ENCODE measurements at places on chromosomes 12 and 14.
A peak's percentile ranks its signal among the peaks of the same experiment; 100 is the strongest.

- DNase-seq = no peak
Observed at GRCh38 chr12:81866081-81866480, 106.9 kb upstream of the PPFIA2 start.

GRCh38 chr12:57894399-57895292 is 46.7 kb upstream of the ATP23 start:
- DNase-seq = no peak

DNA sequence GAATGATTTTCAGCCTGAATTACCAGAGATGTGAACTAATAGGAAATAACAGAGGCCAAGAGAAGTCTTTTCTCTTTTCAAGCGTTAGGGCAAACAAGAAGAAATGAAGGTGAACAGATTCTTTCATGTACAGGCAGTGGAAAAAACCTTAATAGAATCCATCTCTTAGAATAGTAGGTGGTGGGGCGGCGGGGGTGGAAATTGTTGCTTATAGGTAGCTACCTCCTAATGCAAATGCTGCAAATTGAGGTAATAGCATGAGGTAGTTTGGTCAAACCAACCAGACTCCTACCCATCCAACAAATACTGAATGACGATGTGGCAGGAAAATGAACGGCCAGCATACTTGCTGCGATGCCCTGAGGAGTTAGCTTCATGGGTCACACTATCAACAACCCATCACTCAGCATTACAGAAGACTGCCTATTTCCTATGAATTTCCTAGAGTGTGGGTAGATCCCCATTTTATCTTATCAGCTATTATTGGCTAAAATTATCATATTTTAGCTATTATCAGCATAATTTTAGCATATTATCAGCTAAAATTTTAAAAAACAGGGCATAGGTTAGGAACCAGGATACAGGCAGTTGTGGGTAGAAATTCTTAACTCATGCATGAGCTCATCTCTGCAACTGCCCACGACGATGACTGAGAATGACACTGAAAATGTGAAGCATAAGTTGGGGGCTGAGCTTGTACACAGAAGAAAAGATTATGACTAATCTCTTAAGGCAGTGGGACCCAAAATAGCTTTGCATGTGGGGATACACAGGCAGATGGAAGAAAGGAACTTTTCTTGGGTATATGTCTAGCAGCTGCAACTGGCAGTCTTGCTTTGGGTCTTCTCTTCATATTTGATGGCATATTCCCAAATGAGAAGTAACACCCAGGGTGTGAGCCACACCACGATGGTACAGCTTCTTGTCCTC is 68.7 kb downstream of the NIN start:
- DNase-seq = no peak

GRCh38 chr14:101076451-101077198 is 173.1 kb upstream of the RTL1 start:
- no peak for DNase-seq

GRCh38 chr12:113070117-113070906 is 13.8 kb downstream of the DTX1 start:
- peak; percentile 78 for DNase-seq

- no peak for DNase-seq
Observed at GRCh38 chr14:69795691-69796090, 1.4 kb downstream of the SLC10A1 start.

DNA sequence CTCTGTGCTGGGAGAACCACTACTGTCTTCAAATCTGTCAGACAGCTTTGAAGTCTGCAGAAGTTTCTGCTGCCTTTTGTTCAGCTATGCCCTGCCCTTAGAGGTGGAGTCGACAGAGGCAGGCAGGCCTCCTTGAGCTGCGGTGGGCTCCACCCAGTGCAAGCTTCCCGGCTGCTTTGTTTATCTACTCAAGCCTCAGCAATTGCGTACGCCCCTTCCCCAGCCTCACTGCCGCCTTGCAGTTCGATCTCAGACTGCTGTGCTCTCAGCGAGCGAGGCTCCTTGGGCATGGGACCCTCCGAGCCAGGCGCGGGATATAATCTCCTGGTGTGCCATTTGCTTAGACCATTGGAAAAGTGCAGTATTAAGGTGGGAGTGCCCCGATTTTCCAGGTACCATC is 25.1 kb upstream of the KLRB1 start:
- no peak for DNase-seq

DNA sequence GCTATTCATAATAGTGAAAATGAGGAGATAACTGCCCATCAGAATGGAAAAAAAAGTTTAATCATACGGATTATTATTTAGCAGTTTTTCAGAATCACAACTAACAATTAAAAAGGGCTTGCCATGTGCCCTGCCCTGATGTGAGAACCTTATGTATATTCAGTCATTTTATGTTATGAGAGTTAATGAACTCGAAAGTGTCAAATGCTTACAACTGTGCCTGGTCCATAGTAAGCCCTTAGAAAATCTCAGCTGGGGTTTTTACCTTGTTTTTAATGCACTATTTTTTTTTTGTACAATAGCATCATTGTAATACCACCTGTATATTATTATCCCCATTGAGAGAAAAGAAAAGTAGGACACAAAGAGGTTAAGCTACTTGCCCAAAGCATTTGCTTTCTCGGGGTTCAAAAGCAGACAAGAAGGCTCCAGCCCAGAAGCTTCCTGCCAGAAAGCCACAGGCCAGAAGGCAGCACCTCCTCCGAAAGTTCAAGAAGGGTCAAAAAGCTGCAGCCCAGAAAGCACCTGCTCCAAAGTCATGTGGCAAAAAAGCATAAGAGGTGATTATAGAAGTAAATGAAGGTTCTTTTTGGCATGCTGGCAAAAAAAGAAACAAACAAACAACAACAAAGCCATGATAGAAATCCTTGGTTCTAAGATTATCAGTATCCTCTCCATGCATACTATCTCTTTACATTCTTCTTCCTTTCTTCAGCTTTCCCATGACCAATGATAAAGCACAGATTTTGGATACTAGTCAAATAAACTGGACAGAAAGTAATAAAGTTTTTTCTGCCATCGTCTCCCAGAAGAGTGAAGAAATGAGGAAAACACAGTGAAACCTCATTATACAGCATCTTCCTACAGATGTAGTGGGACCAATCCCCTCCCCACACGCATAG is 59.1 kb upstream of the NAP1L1 start:
- no peak for DNase-seq

DNA sequence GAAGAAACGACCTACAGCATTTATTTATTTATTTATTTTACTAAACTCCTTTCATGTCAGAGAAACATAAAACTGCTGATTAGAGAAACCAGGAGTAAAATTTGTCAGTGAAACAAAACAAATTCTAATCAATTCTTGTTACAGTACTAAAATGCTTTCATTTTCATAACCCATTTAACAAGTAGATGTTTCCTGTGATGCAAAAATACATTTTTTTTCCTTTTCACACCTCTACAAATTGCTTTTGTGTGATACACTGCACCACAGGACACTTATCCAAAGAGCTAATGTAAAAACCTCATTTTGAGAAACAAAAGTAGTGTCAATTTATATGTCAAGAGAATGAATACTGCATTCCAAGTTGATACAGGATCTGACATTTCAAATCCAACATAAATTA is 155.1 kb downstream of the SYT1 start:
- no peak for DNase-seq
